ENCODE measurements at places on chromosomes 16 and 17.

DNA sequence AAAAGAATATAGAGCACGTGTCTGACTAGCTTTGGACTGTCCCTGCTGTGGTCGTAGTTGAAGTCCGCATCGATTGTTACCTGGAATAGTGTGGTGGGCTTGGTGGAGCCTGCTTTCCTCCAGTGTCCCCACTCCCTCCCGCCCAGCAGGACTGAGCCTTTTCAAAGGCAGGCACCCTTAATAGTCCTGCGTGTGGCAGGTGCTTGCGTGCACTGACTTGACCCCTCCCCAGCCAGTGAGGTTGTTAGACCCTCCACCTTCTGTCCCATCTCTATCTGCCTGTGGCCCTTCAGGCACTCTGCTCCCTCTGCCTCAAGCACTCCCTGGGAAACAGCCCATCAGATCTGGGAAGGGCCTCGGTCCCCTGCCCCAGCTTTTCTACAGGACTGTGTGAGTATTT lies 36.6 kb downstream of the TMEM11 start:
- H3K36me3 ChIP-seq = no peaks in the 10 kb centered on the region
- H3K4me3 ChIP-seq = no peak overlapping the region
- peak; percentile 10 for DNase-seq
- H3K27ac ChIP-seq = no peak overlapping the region
- no peaks in the 10 kb centered on the region for H3K27me3 ChIP-seq
- H3K4me1 ChIP-seq = no peaks in the 10 kb centered on the region

DNA sequence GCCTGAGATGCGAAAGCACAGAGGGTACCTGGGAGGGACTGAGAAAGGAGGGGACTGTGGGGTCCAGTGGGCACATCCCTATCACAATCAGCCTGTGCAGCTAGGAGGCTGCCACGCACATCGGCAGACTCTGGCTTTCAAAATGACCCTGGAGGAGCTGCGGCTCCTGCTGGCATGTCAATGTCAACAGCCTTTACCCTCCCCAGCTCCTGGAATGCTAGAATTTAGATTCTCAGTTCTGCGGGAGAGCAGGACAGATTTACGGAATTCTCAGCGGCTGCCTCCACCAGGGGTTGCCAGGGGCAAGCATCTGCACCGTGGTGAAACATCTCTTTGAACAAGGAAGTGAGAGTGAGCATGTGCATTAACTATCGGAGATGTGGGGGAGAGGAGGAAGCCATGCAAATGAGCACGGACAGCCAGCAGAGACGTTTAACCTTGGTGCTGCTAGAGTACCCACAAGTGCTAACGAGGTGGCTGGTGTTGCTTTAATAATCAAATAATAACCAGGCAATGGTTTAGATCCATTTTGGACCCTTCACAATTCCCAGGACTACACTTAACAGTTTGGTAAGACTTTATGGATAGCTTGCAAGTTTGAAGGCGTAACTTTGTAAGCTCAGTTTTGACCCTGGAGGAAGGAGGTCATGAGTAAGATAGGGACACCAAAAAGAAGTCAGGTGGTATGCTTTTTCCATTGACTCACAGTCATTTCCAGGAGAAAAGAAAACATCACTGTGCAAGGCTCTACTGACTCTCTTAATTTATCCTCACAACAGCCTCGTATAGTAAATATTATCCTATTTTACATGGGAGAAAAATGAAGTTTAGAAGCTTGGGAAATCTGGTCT lies 54.1 kb downstream of the XYLT1 start:
- DNase-seq = peak; percentile 54
- no peaks in the 10 kb centered on the region for H3K36me3 ChIP-seq
- H3K27me3 ChIP-seq = no peaks in the 10 kb centered on the region
- peak overlapping the region; percentile 22 for H3K4me3 ChIP-seq
- peaks cover 13% of the 10 kb centered on the region for H3K4me1 ChIP-seq

DNA sequence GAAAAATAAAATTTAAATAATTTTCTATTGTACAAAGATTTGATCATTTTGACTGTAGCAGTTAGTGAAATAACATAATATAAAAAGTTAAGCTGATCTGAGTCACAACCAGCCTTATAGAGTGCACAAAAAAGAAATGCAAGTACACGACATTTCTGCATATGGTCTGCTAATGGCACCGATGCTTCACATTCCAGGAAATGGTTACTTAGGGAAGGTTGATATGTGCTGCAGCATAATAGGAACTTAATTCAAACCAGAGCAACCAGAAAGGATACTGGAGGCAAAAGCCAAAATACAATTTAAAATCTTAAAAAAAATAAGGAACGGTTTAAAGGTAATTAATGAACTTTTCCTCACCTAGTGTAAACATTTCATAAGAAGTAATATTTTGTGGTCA lies 10.0 kb upstream of the CFDP1 start:
- peaks cover 13% of the 10 kb centered on the region for H3K36me3 ChIP-seq
- no peak overlapping the region for H3K4me3 ChIP-seq
- no peaks in the 10 kb centered on the region for H3K27me3 ChIP-seq
- H3K27ac ChIP-seq = no peak overlapping the region
- no peaks in the 10 kb centered on the region for H3K4me1 ChIP-seq

- peaks cover 32% of the 10 kb centered on the region for H3K4me1 ChIP-seq
- peak within 1 kb of the TSS; percentile 94 for H3K27ac ChIP-seq
- DNase-seq = peak; percentile 83
- H3K27me3 ChIP-seq = no peaks in the 10 kb centered on the region
Observed at GRCh38 chr17:7252176-7253043, at the start of gene ELP5. Gene ELP5, plus strand, starts transcription at chr17:7252215. Its CDS starts 336 bp downstream, at chr17:7252551.

DNA sequence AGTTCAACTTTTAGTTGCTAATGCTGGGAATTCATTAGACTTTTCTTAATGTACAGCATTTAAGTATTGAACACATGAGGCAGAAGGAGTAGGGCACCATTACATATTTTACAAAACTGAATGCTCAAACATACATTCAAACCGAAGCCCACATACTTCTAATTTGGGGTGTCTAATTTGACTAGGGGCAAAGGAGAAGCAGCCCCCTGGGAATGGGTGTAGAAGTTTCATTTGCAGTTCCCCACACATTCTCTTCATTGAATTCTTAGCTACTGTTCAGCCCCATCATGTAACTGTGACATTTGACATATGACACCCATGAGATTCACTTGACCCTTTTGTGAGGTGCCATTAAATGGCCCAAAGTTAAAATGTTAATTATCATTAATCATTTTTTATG lies 16.4 kb downstream of the IRX6 start:
- H3K27me3 ChIP-seq = no peaks in the 10 kb centered on the region
- H3K36me3 ChIP-seq = no peaks in the 10 kb centered on the region
- H3K4me3 ChIP-seq = no peak overlapping the region
- DNase-seq = no peak
- no peaks in the 10 kb centered on the region for H3K4me1 ChIP-seq

- no peak for DNase-seq
- no peak overlapping the region for H3K27ac ChIP-seq
- no peaks in the 10 kb centered on the region for H3K36me3 ChIP-seq
- H3K27me3 ChIP-seq = no peaks in the 10 kb centered on the region
- no peak overlapping the region for H3K4me3 ChIP-seq
- no peaks in the 10 kb centered on the region for H3K4me1 ChIP-seq
Observed at GRCh38 chr16:53216798-53217197, 162.0 kb downstream of the CHD9 start.

GRCh38 chr17:42980766-42981397 lies 517 bp downstream of the RUNDC1 start:
- peak overlapping the region; percentile 84 for H3K27ac ChIP-seq
- peak; percentile 53 for DNase-seq
- peaks cover 16% of the 10 kb centered on the region for H3K4me1 ChIP-seq

GRCh38 chr17:40464392-40464855 lies 21.2 kb downstream of the IGFBP4 start:
- H3K27me3 ChIP-seq = no peaks in the 10 kb centered on the region
- H3K36me3 ChIP-seq = no peaks in the 10 kb centered on the region
- no peak overlapping the region for H3K4me3 ChIP-seq
- no peaks in the 10 kb centered on the region for H3K4me1 ChIP-seq

DNA sequence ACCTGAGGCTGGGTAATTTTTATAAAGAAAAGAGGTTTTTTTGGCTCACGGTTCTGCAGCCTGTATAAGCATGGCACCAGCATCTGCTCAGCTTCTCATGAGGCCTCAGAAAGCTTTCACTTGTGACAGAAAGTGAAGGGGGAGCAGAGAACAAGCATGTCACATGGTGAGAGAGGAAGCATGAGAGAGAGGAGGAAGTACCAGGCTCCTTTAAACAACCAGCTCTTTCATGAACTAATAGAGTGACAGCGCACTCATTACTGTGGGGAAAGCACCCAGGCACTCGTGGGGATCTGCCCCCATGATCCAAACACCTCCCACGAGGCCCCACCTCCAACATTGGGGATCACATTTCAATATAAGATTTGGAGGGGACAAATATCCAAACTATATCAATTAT lies 86.8 kb downstream of the USP32 start:
- peak; percentile 32 for DNase-seq
- no peak overlapping the region for H3K27ac ChIP-seq
- H3K36me3 ChIP-seq = no peaks in the 10 kb centered on the region
- no peak overlapping the region for H3K4me3 ChIP-seq
- no peaks in the 10 kb centered on the region for H3K27me3 ChIP-seq
- H3K4me1 ChIP-seq = no peaks in the 10 kb centered on the region

DNA sequence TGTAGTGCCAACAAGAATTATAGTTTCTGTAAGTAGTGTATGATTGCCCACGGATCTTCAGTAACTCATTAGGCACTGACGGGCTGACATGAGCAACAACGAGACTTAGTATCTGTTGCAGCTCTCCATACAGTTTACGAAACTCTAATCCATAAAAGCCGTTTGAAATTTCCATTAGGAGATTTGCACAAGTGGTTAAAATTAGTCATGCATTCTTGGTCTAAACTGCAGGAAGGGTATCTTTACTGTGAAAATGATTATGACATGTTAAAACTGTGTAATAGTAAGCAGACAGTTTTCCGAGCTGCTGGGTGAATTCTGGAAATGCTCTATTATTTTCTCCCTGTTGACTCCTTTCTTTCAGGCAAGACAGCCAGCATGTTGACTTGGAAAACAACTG lies 605.0 kb downstream of the WWOX start:
- DNase-seq = no peak
- H3K27ac ChIP-seq = no peak overlapping the region
- no peaks in the 10 kb centered on the region for H3K4me1 ChIP-seq

DNA sequence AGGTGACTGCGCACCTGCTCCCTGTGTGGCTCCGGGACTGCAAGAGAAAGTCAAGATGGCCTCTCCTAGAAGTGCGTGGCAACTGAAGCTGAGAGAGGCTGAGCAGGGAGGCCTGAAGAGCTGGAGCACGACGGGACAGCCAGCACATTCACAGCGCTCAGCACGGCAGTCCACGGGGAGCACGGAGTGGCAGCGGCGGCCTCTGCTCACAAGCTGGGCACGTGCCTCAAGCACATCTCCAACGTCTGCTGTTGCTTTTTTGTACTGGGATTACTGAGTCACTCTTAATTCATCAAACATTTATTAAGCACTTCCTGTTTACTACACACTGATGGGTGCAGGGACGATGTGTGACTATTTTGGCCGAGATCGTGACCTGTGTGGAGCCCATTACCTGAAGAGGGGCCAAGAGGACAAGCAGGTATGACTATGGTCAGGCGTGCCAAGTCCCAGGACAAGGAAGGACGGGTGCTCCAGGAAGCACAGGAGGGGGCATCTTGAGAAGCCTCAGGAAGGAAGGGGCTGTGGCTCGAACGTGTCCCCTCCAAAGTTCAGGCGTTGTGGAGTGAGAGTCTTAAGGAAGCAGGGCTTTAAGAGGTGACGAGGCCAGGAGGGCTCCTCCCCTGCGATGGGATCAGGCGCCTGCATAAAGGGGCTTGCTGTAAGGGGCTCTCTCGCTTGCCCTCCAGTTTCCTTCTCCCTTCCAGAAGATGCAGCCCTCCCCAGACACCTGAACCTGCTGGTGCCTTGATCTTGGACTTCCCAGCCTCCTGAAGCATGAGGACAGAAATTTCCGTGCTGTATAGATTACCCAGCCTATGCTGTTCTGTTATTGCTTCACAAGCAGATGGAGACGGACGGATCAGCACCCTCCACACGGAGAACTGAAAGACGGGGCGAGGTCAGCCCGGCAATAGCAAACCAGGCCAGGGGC lies 105.8 kb downstream of the ADCY9 start:
- DNase-seq = no peak
- H3K4me1 ChIP-seq = no peaks in the 10 kb centered on the region
- no peak overlapping the region for H3K27ac ChIP-seq
- no peaks in the 10 kb centered on the region for H3K27me3 ChIP-seq
- no peak overlapping the region for H3K4me3 ChIP-seq

DNA sequence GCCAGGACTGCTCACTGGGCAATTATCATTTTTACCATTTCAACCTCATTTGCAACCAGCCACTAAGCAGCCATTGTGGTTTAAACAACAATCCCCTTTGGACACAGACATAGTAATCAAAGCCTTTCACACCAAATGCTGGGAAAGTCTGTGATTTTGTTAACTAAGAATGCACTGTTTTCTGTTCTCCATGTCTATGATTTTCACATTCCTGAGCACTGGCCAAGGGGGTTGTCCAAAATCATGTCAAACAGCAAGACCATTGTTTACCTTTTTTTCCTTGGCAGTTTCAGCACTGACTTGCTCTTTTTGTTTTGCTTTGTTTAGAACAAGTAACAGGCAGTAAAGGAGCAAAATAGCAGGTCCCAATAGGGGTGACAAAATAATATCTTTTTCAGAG lies 106.3 kb upstream of the SIAH1 start:
- H3K36me3 ChIP-seq = no peaks in the 10 kb centered on the region
- H3K4me1 ChIP-seq = no peaks in the 10 kb centered on the region
- no peak overlapping the region for H3K4me3 ChIP-seq

DNA sequence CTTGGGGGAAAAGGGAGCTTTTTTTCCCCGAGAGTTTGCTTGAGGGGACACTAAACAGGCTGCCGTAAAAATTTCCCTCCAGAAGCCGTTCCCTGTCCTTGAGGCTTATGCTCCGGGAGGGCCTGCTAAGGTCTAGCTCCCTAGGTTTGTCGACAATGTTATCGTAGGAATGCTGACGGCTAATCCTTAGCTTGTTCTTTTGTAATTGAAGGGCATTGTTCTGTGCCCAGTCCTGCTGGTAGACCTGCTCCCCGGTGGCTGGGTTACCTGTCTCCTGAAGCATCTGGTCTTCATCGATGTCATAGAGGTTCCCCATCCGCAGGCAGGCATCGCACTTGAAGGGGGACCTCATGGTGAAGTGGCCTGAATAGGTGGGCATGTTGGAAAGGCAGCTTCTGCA lies 418.7 kb downstream of the GRIN2A start:
- H3K27me3 ChIP-seq = no peaks in the 10 kb centered on the region
- no peak for DNase-seq
- no peaks in the 10 kb centered on the region for H3K4me1 ChIP-seq
- no peak overlapping the region for H3K4me3 ChIP-seq
- H3K27ac ChIP-seq = no peak overlapping the region

GRCh38 chr17:8953156-8953885 lies 12.2 kb downstream of the PIK3R5 start:
- peak overlapping the region; percentile 70 for H3K27ac ChIP-seq
- H3K4me1 ChIP-seq = peaks cover 84% of the 10 kb centered on the region
- no peaks in the 10 kb centered on the region for H3K36me3 ChIP-seq
- DNase-seq = no peak
- peak overlapping the region; percentile 22 for H3K4me3 ChIP-seq
- no peaks in the 10 kb centered on the region for H3K27me3 ChIP-seq

GRCh38 chr16:19583665-19584300 lies 28.3 kb downstream of the VPS35L start:
- H3K4me1 ChIP-seq = no peaks in the 10 kb centered on the region
- DNase-seq = peak; percentile 25
- no peak overlapping the region for H3K4me3 ChIP-seq
- H3K27ac ChIP-seq = no peak overlapping the region

GRCh38 chr17:81961521-81962498 lies 823 bp upstream of the NOTUM start:
- peaks cover 8% of the 10 kb centered on the region for H3K27me3 ChIP-seq
- H3K4me3 ChIP-seq = no peak overlapping the region
- no peak for DNase-seq
- peaks cover 3% of the 10 kb centered on the region for H3K4me1 ChIP-seq
